ENCODE measurements at places on chromosomes 5 and 9. TPM values are rescaled to one million over a fixed set of nuclear protein-coding genes. Genes with fewer than 3 reads are reported as not detected.

DNA sequence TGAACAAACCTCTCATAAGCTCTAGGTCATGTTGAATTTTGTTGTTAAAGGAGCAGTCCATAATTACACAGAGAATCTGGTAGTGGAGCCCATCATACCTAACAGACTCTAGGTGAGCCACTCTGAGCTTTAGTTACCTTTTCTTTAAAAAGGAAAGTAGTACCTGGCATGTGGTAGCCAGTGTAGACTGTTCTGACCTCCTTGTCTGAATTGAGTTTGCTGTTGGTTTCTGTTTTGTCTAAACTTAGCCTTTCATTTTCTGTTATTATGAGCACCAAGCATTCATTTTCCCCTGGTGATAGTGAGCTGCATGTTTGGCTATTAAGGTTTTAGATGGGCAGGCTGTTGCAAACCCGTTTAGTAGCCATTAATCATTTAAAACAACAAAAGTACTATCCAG lies 112.2 kb downstream of the MAST4 start:
- no peak for DNase-seq

DNA sequence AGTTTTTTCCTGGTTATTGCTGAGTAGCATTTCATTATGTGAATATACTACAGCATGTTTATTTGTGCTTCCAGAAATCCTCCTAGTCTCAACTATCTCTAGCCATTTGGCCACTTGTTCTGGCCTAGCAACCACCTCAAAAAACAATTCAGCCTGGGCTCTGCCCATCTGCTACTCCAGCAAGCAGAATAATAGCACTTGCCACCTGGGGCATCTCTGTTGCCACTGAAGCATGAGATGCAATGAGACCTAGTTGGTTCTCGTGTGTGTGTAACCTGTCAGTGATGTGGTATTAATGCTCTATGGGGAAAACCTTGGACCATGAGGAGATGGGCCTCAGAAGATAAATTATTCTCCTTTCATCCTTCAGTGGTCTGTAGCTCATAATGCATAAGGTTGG lies 129.5 kb downstream of the RNF180 start:
- DNase-seq: no peak

DNA sequence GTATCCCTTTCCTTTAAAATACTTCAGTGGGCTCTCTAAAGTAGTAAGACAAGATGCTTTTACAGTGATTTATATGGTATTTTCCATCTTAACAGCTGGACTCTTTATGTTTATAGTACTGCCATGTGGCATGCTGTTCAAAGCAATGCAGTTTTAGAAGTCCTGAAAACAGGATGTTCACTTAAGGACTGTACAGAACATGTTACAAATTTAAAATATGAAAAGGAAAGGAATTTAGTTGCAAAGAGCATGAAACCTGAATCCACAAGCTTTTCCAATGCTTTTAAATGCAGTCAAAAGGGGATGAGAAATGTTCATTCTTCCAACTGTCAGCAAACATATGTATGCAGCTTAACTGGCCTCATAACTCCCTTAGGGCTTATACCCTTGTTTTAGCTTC lies 580.2 kb downstream of the EFNA5 start:
- no peak for DNase-seq

DNA sequence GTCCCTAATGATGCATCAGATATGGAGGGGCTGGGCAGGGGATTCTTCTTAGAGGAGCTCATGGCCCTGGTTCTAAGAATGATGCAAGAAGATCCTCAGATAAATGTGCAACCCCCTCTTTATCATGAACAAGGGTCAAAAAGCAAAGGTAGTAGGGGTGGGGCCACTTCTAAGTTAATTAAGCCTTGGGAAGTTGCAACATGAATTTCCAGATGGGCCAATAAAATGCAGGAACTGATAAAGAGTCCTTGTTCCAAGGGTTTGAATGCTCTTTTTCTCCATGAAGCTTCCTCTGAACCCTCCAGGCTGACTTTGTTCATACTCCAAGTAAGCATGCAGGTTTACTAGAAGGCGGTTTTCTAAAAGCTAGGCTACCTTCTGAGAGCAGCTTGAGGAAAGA lies 25.6 kb downstream of the PCA3 start:
- no peak for DNase-seq

GRCh38 chr9:26324786-26325443 lies 567.7 kb downstream of the CAAP1 start:
- DNase-seq: no peak

DNA sequence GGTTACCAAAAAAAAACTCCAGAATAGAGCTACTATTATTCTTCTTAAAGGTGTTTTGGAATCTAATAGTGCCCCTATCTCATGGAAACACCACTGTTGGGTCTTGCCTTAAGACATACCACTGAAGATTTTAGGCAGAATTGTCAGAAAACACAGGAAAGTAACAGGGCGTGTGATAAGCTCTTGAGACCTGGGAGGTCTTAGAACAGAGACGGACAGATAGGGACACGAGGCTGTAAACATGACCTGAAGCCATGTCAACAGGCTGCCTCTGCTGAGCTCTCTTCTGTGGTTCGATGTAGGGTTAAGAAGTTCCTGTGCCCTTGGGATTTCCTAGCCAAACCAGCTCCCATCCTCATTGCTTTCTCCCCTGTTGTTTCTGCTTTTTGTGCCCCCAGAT lies 69.3 kb downstream of the CTSL start:
- no peak for DNase-seq

DNA sequence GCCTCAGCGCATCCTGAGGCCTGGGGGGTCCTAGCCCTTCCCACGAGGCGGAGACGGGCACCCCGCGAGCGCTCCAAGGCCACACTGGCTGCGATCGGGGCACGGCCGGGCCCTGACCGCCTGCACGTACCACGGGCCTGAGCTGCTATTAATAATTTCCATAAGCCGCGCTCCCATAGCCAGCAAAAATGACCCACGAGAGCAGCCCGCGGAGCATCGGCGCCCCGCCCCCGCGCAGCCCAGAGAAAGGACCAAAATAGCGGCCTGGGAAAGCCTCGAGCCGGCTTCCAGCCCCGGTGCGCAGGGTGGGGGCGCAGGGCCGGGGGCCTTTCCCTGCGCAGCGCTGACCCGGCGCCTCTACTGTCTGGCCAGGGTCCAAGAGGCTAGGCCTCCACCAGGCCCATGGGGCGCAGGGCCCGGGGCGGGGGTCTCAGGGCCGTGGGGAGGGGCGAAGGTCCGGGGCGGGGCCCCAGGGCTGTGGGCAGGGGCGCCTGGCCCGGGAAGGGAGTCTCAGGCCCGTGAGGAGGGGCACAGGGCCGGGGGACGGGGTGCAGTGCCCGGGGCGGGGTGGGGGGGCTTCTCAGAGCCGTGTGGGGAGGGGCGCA lies 54.4 kb downstream of the EXD3 start:
- no peak for DNase-seq

- peak; percentile 34 for DNase-seq
Observed at GRCh38 chr5:57450991-57451876, 31.4 kb downstream of the ACTBL2 start.

DNA sequence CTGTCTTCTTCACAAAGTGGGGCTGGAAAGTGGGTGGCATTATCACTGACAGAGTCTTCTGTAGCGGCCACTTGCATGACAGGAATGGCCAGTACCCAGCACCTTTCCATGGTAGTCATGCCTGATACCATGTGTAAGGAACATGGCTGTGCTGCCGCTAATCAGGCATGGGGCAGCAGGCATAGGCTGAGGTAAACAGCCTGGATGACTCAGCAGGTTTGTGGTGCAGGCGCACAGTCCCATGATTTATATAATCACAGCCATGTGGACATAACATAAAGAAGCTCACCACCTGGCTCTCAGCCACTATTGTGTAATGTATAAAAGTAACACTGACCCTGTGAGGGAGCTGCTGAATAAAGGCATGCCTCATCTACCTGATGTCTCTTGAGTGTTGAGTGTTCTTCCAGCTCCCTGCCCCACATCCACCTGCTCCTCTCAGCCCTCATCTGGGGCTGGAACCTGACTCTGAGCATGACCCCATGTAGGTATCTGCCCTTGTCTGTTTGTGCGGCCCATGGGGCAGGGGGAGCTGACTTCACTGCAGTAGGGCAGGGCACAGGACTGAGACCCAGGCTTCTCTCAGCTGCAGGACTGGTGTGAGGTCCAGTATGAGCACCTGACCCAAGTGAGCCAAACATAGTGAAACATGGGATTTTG lies 13.2 kb upstream of the ICE1 start:
- peak; percentile 64 for DNase-seq

DNA sequence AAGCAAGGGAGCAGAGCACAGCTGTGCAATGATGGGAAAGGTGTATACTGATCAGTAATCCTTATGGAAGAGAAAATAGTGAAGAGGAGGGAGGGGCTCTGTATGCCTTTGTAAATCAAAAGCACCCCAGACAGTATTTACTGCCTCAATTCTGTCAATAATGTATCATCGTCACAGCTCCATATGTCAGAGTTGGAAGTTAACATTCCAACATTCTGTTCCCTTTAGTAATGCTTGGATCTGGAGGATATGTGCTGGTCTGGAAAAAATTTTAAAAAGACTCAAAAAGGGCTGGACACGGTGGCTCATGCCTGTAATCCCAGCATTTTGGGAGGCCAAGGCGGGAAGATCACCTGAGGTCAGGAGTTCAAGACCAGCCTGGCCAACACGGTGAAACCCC lies 310.4 kb downstream of the ACTL7B start:
- DNase-seq: no peak

DNA sequence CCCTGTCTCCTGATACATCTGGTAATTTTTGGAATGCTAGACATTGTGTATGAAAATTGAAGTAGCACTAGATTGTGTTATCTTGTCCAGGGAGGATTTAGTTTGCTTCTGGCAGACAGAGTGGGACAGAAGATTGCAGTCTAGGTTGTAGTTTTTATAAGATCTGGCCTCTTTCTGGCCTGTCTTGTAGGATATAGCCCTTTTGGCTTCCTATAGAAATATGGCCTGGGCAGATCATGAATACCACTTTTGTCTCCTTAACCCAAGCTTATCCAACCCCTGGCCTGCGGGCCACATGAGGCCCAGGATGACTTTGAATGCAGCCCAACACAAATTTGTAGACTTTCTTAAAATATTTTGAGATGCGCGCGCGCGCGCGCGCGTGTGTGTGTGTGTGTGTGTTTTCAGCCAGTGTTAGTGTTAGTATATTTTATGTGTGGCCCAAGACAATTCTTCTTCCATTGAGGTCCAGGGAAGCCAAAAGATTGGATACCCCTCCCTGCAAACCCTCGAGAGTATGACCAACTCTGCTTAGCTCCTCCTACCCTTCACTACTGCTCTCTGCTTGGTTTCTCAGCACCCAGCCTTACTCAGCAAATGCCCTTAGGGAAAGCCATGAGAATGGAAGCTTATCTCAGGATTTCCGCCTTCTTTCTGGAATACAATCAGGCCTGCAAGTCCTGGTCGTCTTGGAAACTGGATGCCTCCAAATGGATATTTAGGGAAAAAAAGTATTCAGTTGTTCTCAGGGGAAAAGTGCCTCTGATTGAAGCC lies 26.5 kb downstream of the ANKRD33B start:
- peak; percentile 92 for DNase-seq

DNA sequence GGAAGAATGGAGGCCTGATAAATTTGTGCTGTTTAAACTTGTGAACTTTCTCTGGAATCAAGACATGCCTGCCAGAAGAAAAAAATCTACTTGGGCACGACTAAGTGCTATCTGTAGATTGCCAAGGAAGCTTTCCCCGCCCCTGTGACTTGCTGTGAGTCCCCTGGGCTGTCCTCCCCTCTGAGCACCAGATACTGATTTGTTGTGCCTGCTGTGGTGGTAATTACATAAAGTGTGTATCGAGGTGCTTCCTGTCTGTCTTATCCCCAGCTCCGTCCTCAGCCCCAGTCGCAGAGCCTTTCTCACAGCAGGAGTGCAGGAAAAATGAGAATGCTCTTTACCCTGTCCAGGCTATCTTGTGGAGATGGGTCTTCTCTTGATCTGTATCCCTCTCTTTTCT lies 53.9 kb downstream of the TRIO start:
- DNase-seq: no peak

DNA sequence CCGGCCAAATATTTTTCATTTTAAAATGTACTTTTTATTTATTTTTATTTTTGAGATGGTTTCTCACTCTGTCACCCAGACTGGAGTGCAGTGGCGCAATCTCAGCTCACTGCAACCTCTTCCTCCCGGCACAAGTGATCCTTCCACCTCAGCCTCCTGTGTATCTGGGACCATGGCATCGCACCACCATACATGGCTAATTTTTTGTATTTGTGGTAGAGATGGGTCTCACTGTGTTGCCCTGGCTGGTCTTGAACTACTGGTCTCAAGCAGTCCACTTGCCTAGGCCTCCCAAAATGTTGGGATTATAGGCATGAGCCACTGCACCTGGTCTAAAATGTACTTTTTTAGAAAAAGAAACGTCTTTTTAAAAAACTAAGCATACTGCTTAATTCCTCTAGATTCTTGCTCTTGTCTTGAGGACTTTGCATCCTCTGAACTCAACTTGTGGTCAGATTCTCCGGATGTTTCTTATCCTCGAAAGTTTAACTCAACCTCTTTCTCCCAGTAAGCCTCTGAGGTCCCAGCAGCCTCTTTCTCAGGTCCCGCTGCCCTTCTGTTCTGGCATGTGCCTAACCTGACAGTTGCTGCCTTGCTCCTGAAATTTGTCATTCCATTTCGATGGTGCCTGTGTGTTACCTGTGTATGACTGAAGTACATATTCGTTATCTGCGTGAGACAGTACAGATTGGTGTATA lies 63.0 kb downstream of the TRIO start:
- DNase-seq: no peak

DNA sequence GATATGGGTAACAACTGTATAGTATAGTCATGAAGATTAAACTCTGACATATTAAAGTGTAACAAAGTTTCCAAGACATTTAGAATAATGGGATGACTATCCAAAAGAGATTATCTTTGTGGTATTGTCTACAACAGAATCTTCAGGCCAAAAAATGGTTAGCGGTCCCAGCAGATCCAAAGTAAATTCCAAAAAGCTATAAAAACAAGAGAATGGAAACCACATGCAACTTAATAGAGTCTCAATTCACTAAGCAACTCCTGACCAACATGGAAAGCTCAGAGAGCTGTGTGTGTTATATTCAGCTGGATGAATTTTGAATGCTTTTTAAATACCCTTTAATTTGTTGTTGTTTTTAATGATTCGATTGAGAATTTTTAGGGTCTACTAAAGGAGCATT lies 688.2 kb downstream of the CETN3 start:
- no peak for DNase-seq

DNA sequence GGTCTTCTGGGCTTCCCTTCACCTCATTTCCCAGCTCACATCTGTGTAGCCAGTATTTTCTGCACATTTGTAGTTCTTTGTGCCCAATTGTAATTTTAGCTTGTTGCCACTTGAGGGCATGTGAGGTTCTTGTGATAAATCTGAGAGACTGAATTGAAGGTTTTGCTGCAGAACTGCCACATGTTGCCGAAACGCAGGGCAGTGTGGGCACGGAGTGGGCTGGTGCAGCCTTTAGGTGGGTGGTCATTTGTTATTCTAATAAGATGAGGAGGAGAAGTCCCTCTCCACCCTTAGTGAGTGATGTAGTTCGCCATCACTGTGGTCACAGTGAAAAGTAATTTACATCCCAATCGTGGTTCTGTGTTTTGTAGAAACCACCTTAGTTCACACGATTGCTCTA lies 21.2 kb downstream of the OTULIN start:
- peak; percentile 67 for DNase-seq

The SHC3 gene
- 0.02 TPM for total RNA-seq

The AK1 gene
- 45.7 TPM for total RNA-seq

The SPOCK1 gene
- 5.9 TPM for total RNA-seq

The TAS2R1 gene
- not detected for total RNA-seq

The TMC1 gene
- not detected for total RNA-seq

The SOWAHA gene
- not detected for total RNA-seq
